ENCODE measurements at places on chromosomes 7 and 10.

GRCh38 chr7:50648570-50649169, 83.5 kb upstream of the DDC start:
- DNase-seq: no peak

GRCh38 chr7:111081546-111082267, 9.2 kb upstream of the LRRN3 start:
- DNase-seq: no peak

DNA sequence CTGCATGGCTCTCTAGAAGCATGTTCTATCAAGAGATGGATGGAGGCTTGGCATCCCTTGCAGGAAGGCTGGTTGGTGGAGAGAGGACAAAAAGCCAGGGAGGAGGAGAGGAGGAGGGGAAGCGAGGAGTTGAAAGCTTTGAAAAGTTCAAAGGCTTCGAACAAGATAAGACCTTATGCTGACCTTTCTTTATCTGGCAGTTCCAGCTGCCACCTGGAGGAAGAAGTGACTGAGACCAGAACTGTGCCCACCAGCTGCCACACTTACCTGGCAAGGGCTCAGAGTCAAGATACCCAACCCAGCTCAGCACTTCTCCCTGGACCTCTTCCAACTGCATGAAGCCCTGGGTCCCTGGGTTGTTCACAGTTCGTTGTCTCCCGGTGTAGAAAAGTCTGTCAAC, 14.8 kb downstream of the CCL24 start:
- DNase-seq: no peak

- peak; percentile 22 for DNase-seq
Measured at GRCh38 chr10:71493741-71494140, 97.0 kb downstream of the CDH23 start.

DNA sequence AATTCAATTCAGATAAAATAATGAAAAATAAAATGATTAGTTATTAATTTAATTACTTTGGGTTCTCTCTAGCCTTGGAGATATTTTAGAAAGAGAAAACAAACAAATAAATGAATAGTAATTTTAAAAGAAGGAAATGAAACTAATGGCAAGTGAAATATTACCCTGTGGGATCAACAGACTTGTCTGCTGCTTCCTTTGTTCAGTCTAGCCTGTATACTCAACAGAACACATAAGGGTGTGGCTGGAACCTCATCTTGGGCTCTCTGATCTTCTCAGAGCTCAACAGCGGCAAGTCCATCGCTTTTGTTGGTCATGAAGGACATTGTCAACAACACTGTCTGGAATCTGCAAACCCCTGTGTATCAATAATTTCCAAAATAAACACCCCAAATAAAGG, 904.9 kb downstream of the IPMK start:
- DNase-seq: no peak

Data from epithelial cell of prostate (primary cell).